Dermis lymphatic vessel endothelial cell (primary cell): ENCODE measurements at places on chromosomes 2 and 18. TPM values are rescaled to one million over a fixed set of nuclear protein-coding genes. Genes with fewer than 3 reads are reported as not detected.

The UGT1A7 gene
- total RNA-seq, result under 0.01 TPM in 1 of 2 replicates, not detected in the other

The ADRA2B gene
- 0.09 TPM in 1 of 2 replicates, not detected in the other for total RNA-seq

The SYT4 gene
- not detected in 2 replicates for total RNA-seq

The MDH1B gene
- total RNA-seq, result 0.11 and 0.17 TPM in 2 replicates

The DPYSL5 gene
- not detected in 2 replicates for total RNA-seq

The ARHGEF33 gene
- total RNA-seq, result under 0.01 and 0.26 TPM in 2 replicates

The AMER3 gene
- total RNA-seq, result not detected in 2 replicates

The OR6B2 gene
- not detected in 2 replicates for total RNA-seq

The LINC00305 gene
- not detected in 2 replicates for total RNA-seq

The HOXD1 gene
- total RNA-seq, result 5.9 and 10.0 TPM in 2 replicates

The GAREM2 gene
- 0.17 and 0.22 TPM in 2 replicates for total RNA-seq

The MC5R gene
- not detected in 2 replicates for total RNA-seq

The DAW1 gene
- total RNA-seq, result not detected in 2 replicates

The ANO7 gene
- 1.2 and 3.0 TPM in 2 replicates for total RNA-seq

The ALPI gene
- not detected in 2 replicates for total RNA-seq

The TTL gene
- 8.6 and 14.6 TPM in 2 replicates for total RNA-seq

The CYBRD1 gene
- total RNA-seq, result 20.2 and 24.5 TPM in 2 replicates

The PRADC1 gene
- 17.7 and 28.6 TPM in 2 replicates for total RNA-seq

The MAPRE2 gene
- 15.7 and 17.1 TPM in 2 replicates for total RNA-seq

The AQP12A gene
- total RNA-seq, result not detected in 2 replicates

The OSGEPL1 gene
- 4.0 and 5.3 TPM in 2 replicates for total RNA-seq

The ZEB2 gene
- 0.26 and 1.3 TPM in 2 replicates for total RNA-seq

The SH3RF3 gene
- total RNA-seq, result 4.6 and 7.0 TPM in 2 replicates

The ITGB6 gene
- not detected in 2 replicates for total RNA-seq

The LAMA3 gene
- 4.8 and 13.4 TPM in 2 replicates for total RNA-seq

The SCN2A gene
- total RNA-seq, result under 0.01 TPM in 1 of 2 replicates, not detected in the other

The CDCA7 gene
- total RNA-seq, result 2.0 and 3.2 TPM in 2 replicates

The CD207 gene
- 0.09 and 0.11 TPM in 2 replicates for total RNA-seq

The EFHD1 gene
- total RNA-seq, result 0.11 TPM in 1 of 2 replicates, not detected in the other

The EPHA4 gene
- total RNA-seq, result 0.17 and 0.54 TPM in 2 replicates

The IL36A gene
- not detected in 2 replicates for total RNA-seq

The PLGLB2 gene
- total RNA-seq, result 0.65 and 1.8 TPM in 2 replicates

The FASTKD2 gene
- 24.1 and 37.7 TPM in 2 replicates for total RNA-seq

The LYPD1 gene
- 0.22 TPM in 1 of 2 replicates, not detected in the other for total RNA-seq

The SALL3 gene
- under 0.01 TPM in 1 of 2 replicates, not detected in the other for total RNA-seq

The DPP4 gene
- total RNA-seq, result 94.7 and 212 TPM in 2 replicates

The COLEC11 gene
- total RNA-seq, result 0.43 and 0.65 TPM in 2 replicates

The POTEI gene
- total RNA-seq, result 0.17 and 0.98 TPM in 2 replicates

The RIT2 gene
- not detected in 2 replicates for total RNA-seq

The C2orf81 gene
- total RNA-seq, result under 0.01 TPM in 1 of 2 replicates, not detected in the other

The GKN2 gene
- total RNA-seq, result under 0.01 TPM in 1 of 2 replicates, not detected in the other
